Mesendoderm (in vitro differentiated cells): ENCODE measurements at places on chromosomes 1 and 21.

- H3K4me3 ChIP-seq, result no peak overlapping the region
- no peak for DNase-seq
- no peaks in the 10 kb centered on the region for H3K27me3 ChIP-seq
- H3K4me1 ChIP-seq, result peaks cover 5% of the 10 kb centered on the region
These were observed 12.8 kb upstream of the TRIM63 start for GRCh38 chr1:26079960-26080814.

- no peak overlapping the region for H3K27ac ChIP-seq
- peak; percentile 95 for DNase-seq
- H3K4me3 ChIP-seq, result no peak overlapping the region
- H3K4me1 ChIP-seq, result no peaks in the 10 kb centered on the region
These were observed 5.1 kb downstream of the CLCNKA start for GRCh38 chr1:16026723-16027484.

DNA sequence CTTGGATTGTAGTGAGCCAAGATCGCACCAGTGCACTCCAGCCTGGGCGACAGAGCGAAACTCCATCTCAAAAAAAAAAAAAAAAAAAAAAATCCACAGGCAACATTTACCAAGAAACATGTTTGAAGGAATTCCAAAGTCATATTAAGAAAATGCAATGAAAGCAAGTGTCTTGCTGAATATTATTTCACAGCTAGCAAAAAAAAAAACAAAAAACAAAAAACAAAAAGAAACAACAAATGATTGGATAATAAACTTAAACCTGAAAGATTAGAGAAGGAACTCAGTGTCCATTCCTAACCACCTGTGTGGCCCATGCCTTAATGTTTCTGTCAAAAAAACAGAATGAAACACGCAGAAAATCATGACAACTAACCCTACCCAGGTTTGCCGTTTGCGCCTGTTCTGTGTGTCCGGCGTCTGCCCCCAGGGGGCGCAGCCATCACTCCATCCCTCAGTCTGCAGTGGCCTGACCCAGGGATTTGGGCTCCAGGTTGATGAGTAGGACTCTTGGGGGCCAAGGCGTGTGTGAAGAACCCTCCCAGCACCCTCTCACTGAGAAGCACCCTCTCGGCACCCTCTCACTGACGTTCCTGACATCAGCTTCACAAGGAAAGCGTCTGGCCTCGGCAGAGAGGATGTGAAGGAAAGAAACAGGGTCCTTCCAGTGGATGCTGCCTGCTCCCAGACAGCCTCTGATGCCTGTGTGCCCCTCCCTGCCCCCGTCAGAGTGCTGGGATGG, 19.2 kb upstream of the PTTG1IP start:
- H3K4me3 ChIP-seq, result no peak overlapping the region
- H3K27ac ChIP-seq, result no peak overlapping the region
- peak; percentile 45 for DNase-seq
- H3K4me1 ChIP-seq, result no peaks in the 10 kb centered on the region
- H3K36me3 ChIP-seq, result no peaks in the 10 kb centered on the region

DNA sequence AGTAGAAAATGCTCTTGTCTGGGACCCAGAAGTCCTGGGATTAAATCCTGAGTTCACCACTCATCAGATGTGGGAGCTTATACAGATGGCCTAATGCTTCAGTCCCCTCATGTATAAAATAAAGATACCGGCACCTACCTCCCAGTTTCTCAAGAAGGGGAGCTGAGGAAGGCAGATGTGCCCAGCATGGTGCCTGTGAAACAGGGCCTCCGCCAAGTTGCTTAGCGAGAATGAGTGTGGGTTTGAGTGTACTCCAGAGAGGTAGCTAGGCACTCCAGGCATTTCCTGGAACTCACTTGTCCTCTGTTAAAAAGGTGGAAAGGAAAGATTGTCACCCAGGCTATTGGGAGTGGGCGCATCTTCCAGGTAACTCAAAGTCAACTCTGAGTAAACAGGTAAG, 37.8 kb downstream of the IER5 start:
- H3K4me1 ChIP-seq, result peaks cover 13% of the 10 kb centered on the region
- DNase-seq, result no peak
- H3K27ac ChIP-seq, result no peak overlapping the region
- no peaks in the 10 kb centered on the region for H3K27me3 ChIP-seq
- no peak overlapping the region for H3K4me3 ChIP-seq
- H3K36me3 ChIP-seq, result no peaks in the 10 kb centered on the region

DNA sequence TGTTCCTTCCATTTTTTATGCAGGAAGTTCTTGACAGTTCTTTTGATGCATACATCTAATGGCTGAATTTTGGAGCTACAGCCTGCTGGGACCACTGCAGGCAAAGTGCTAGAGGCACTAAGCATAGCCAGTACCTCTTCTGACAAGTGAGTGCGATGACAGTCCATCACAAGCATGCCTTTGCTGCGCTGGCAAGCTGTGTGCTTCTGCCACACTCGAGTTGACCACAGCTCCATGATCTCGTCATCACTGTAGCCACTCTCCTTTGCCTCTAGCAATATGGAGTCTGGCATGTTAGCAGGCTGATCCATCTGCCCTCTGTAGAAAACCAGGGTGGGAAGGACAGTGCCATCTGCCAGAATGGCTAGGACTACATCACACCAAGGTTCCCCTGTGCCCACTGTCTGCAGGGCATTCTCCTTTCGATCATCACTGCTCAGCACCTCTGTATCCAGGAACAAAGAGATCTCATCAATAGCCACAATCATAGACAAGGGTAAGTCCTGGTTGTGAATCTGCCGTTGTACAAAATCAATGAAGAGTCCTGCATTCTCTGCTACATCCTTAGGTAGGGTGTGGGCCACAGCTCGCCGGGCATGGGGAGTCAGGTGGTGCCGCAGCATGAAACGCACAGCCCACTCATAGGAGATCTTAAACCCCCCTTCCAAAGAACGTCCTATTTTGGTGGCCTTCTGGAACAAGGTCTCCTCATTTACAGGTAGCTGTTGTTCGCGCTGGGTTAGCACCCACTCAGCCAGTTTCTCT, 6.0 kb downstream of the PSMB4 start:
- no peaks in the 10 kb centered on the region for H3K27me3 ChIP-seq
- peaks cover 29% of the 10 kb centered on the region for H3K36me3 ChIP-seq
- H3K27ac ChIP-seq, result no peak overlapping the region
- no peak overlapping the region for H3K4me3 ChIP-seq
- DNase-seq, result no peak

GRCh38 chr21:36741506-36741905, 42.6 kb downstream of the SIM2 start:
- no peak overlapping the region for H3K4me3 ChIP-seq
- H3K27me3 ChIP-seq, result no peaks in the 10 kb centered on the region
- H3K36me3 ChIP-seq, result no peaks in the 10 kb centered on the region
- no peak for DNase-seq

- H3K27me3 ChIP-seq, result no peaks in the 10 kb centered on the region
- peak; percentile 4 for DNase-seq
- H3K36me3 ChIP-seq, result no peaks in the 10 kb centered on the region
- no peaks in the 10 kb centered on the region for H3K4me1 ChIP-seq
- no peak overlapping the region for H3K4me3 ChIP-seq
These were observed 93.7 kb downstream of the WDR3 start for GRCh38 chr1:118023199-118023598.

- H3K36me3 ChIP-seq, result no peaks in the 10 kb centered on the region
- H3K4me1 ChIP-seq, result no peaks in the 10 kb centered on the region
- no peak overlapping the region for H3K4me3 ChIP-seq
- DNase-seq, result no peak
- H3K27me3 ChIP-seq, result no peaks in the 10 kb centered on the region
- H3K27ac ChIP-seq, result no peak overlapping the region
These were observed 27.6 kb upstream of the MAP3K7CL start for GRCh38 chr21:29102791-29103257.

DNA sequence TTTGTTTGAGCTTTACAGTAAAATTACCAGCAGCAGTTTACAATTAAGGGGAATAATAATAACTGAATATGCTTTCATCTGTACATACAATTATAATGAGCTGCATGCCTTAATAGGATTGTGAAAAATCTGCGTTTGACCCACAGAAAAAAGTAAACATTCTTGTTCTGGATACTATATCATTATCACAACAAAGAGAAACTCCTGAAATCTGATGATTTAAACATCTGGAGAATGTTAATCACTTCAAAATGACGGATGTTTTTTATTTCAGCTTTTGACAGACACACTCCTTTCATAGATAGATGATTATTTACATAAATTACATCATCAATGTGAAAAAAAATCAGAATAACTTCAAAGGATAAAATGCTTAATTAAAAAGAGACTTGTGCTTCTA, 58.5 kb downstream of the TYW3 start:
- no peaks in the 10 kb centered on the region for H3K4me1 ChIP-seq
- H3K27ac ChIP-seq, result no peak overlapping the region
- no peaks in the 10 kb centered on the region for H3K27me3 ChIP-seq

DNA sequence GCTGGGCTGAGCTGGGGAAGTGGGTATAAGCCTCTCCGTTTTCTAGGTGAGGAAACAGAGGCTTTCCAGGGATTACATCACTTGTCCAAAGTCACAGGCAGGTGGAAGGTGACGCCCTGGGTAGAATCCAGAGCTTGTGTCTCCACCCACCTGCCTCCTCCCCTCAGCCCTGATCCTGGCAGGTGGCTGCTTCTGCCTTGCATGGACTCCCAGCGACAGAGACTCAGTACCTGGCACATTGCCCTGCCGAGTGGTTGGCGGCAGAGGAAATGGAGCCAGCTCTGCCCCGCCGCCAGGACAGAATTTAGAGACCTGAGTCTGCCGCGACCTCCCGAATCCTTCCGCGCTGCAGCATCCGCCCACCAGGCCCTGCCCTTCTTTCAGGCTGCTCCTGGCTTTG, 2.1 kb downstream of the PLA2G2E start:
- H3K4me1 ChIP-seq, result no peaks in the 10 kb centered on the region
- no peak overlapping the region for H3K4me3 ChIP-seq
- H3K27ac ChIP-seq, result no peak overlapping the region
- no peaks in the 10 kb centered on the region for H3K27me3 ChIP-seq

DNA sequence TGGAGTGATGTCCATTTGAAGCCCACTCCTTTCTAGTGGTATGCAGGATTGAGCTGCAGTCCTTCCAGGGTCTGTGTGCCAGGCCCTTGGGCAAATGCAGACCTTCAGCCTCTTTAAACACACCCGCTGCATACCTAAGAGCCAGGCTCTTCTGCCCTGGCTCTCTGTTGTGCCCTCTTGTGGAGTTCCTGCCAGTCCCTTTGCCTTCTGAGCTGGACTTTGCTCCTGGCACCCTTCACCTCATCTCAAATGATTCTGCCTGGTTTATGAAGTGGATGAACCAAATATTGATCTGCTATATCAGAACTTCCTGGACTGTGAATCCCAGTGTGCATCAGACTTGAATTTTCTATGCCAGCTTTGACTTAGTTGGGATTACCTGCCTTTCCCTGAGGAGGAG, 158.8 kb downstream of the URB2 start:
- H3K27ac ChIP-seq, result no peak overlapping the region
- no peak for DNase-seq
- H3K4me3 ChIP-seq, result no peak overlapping the region
- no peaks in the 10 kb centered on the region for H3K27me3 ChIP-seq
- no peaks in the 10 kb centered on the region for H3K4me1 ChIP-seq

DNA sequence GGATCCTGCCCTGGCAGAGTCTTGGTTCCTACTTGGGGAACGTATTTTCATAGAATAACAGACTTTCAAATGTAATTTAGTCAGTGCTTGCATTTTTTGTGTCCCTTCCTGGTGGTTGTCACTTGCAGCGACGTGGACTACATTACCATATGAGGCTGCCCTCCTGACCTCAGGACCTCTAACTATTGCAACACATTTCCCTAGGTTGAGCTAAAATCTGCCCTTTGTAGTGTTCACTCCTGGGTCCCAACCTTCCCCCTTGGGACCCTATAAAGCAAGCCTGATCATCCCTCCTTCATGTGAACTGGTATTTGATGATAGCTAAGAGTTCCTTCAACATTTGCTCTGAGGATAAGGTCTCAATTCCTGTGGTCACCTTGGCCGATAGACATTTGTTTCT, 95.6 kb upstream of the CACNA1E start:
- H3K36me3 ChIP-seq, result no peaks in the 10 kb centered on the region
- DNase-seq, result no peak
- H3K27me3 ChIP-seq, result no peaks in the 10 kb centered on the region
- no peak overlapping the region for H3K27ac ChIP-seq
- H3K4me3 ChIP-seq, result no peak overlapping the region

GRCh38 chr1:168907053-168907452, 178.0 kb upstream of the DPT start:
- H3K27ac ChIP-seq, result no peak overlapping the region
- H3K36me3 ChIP-seq, result no peaks in the 10 kb centered on the region
- DNase-seq, result no peak
- no peaks in the 10 kb centered on the region for H3K27me3 ChIP-seq
- H3K4me3 ChIP-seq, result no peak overlapping the region

DNA sequence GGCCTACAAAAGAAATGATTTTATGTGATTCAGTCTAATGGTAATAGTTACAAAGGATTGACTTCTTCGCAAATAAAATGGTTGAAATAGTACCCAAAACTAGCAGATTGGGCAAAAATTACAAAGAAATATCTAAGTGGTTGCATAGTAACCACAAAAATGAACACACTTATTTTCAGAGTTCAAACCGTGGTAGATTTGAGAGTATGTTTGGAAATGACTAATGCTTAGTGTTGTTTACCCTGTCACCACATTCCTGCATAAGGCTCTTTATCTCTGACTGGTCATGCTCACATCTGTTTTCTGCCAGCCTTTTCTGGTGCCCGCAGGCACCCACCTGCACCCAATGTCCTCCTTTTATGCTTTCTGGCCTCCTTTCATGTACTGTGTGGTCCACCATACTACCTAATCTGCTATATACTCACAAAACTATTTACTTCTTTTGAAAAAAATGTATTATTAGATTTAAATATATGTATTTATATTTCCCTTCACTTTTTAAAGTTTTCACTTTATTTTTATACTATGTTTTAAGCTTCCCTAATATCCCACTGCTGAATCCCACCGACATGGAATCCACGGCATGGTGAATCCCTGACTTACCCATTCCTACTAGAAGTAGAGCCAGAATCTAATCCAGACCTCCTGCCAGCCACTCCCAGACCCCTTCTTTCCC, 30.3 kb downstream of the PTPRC start:
- no peaks in the 10 kb centered on the region for H3K27me3 ChIP-seq
- no peaks in the 10 kb centered on the region for H3K36me3 ChIP-seq
- no peaks in the 10 kb centered on the region for H3K4me1 ChIP-seq
- H3K4me3 ChIP-seq, result no peak overlapping the region

- H3K27me3 ChIP-seq, result no peaks in the 10 kb centered on the region
- H3K36me3 ChIP-seq, result no peaks in the 10 kb centered on the region
- no peaks in the 10 kb centered on the region for H3K4me1 ChIP-seq
- no peak overlapping the region for H3K4me3 ChIP-seq
These were observed 200.0 kb downstream of the RHOU start for GRCh38 chr1:228935198-228935663.

DNA sequence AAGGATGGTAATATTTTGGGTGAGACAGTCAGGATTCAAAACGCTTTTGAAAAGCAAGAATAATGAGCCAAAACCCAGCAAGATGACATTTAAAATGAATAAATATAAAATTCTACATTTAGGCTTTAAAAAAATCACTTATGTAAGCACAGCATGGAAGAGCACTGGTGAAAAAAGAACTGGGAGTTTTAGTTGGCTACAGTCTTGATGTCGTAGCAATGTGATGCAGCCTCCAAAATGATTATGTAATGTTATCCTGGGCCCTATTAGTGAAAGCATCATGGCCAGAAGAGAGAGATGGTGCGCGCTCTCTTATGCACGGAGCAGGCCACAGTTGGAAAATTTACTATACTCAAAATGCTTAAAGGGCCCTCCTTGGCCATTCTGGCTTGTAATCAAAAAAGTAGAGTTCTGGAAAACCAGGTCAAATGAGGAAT, 5.1 kb downstream of the KCNJ9 start:
- H3K36me3 ChIP-seq, result no peaks in the 10 kb centered on the region
- no peak overlapping the region for H3K27ac ChIP-seq
- peaks cover 2% of the 10 kb centered on the region for H3K27me3 ChIP-seq
- no peak overlapping the region for H3K4me3 ChIP-seq
